Activated naive CD4-positive, alpha-beta T cell treated with anti-CD3 and anti-CD28 coated beads, Interleukin-2, amount 50 U/mL, for 72 hours (primary cell): ENCODE measurements at places on chromosomes 12 and 14. TPM values are rescaled to one million over a fixed set of nuclear protein-coding genes. Genes with fewer than 3 reads are reported as not detected.

The PCED1B gene
- total RNA-seq, result 149 TPM

The PNN gene
- total RNA-seq, result 114 TPM

The KCNC2 gene
- total RNA-seq, result not detected

- DNase-seq, result peak; percentile 12
These were observed 11.3 kb downstream of the CACNA1C start for GRCh38 chr12:2064071-2064507.

- DNase-seq, result no peak
These were observed 24.3 kb upstream of the NPAS3 start for GRCh38 chr14:32914391-32914790.

DNA sequence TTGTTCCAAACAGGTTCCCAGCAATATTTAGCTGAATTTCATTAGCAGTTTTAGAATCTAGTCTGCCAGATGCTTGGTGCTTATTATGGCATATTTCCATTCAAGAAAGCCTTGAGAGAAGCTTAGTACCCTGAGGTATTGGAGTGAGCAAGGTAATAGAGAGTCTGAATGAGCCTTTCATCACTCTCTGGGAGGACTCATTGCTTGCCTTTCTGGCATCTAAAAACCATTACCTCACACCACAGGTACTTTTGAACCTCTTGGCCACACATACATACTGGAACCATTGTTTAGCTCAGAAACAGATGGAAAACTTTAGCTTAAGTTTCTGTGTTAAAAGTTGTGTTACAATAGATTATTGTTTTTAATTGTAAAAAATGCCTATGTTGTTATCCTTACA, 27.4 kb upstream of the KCNH3 start:
- DNase-seq, result no peak

GRCh38 chr14:103692159-103692558, 23.1 kb downstream of the XRCC3 start:
- DNase-seq, result no peak

DNA sequence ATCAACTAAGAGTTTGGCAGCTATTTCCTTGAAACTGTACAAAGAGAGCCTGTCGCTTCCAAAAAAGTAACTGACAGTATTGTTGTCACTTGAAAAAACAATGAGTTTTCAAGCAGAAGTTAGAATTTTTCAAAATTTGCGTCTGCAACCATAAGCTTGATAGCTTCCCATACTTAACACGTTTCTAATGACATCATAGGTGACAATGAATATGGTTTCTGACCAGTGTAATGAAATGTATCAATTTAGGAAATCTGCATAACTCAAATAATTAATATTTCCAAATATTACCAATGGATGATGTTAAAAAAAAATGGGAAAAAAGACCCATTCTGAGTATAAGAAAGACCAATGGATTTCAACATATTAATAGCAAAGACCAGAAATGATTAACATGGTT, 165.4 kb upstream of the CRY1 start:
- no peak for DNase-seq
